CD4-positive, alpha-beta T cell treated with Interferon gamma for 1 hour (primary cell): ENCODE measurements at places on chromosomes 1 and 21.

GRCh38 chr1:94413311-94413710, 4.9 kb upstream of the ABCD3 start:
- DNase-seq = no peak

- DNase-seq = no peak
Measured at GRCh38 chr1:167839009-167839408, 74.9 kb downstream of the ADCY10 start.

GRCh38 chr1:76510672-76511557, 356.4 kb upstream of the ST6GALNAC5 start:
- DNase-seq = no peak

- peak; percentile 62 for DNase-seq
Measured at GRCh38 chr1:58618303-58618702, 41.3 kb upstream of the TACSTD2 start.

- DNase-seq = no peak
Measured at GRCh38 chr1:159436469-159436868, 3.1 kb upstream of the OR10J1 start.

DNA sequence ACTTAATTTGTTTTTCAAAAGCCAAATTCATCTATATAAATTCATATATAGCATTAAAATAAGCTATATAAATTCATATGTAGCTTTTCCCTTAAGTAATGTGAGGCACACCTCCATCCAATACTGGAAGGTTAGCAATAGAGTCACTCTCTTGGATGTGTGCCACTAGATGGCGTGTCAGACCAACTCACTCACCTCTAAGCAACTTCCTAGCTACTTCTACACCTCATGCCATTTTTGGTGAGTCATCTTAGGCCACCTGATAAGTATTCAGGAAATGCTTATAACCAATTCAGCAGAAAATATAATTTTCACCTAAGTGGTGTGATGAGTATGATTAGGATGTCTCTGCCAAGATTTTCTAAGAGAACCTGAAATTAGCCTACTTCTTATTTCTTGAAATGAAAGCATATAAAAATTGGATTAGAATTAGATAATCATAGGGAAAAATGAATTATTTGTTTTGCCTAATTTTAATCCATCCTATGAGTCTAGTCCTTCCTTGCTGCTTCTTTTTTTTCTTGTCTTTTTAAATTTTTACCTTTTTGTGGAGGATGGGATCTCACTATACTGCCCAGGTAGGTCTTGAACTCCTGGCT, 34.4 kb upstream of the TADA1 start:
- peak; percentile 73 for DNase-seq

DNA sequence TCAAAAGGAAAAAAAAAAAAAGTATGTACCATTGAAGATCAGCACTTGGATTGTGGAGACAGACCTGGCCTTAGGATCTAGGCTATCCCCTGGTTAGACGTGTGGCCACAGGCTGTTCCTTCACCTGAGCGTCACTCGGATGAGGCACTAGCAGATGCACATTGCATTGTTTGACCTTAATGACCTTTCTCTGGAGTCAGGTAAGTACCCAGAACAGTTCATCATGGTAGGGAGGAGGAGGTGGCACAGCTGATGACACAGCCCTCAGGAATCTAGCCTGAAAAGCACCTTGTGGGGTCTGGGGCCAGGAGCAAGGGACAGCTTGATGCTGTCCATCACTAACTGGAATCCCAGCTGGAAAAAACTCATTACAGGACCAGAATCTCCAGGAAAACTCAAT, 21.2 kb downstream of the NECAP2 start:
- no peak for DNase-seq

DNA sequence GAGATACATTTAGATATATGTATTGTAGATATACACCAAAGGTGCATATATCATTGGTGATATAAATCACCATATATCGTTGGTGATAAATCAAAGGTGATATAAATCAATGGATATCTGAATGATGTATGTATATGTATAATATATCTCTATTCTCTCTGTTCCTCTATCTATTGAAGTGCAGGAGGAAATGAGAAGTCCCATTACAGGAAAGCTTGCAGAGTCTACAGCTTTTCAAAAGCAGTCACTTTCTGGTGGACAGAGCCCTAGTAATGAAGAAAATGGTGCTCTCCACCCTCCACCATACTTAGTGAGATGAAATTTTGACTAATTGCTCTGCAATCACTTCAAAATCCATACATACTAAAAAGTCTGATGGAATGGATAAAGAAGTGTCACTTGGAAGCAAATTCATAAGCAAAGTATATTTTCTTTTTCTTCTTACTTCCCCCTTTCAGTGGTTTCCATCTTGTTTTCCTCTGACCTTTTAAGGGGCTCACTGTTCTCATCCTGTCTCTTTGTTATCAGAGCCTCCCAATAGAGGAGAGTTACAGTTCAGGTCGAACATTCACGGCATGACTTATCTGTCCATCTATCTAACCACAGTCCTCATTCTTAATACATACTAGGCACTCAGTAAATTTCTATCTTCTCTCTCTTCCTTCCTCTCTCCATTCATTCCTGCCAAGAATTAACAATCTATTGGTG, 227.2 kb downstream of the KCNJ6 start:
- no peak for DNase-seq

DNA sequence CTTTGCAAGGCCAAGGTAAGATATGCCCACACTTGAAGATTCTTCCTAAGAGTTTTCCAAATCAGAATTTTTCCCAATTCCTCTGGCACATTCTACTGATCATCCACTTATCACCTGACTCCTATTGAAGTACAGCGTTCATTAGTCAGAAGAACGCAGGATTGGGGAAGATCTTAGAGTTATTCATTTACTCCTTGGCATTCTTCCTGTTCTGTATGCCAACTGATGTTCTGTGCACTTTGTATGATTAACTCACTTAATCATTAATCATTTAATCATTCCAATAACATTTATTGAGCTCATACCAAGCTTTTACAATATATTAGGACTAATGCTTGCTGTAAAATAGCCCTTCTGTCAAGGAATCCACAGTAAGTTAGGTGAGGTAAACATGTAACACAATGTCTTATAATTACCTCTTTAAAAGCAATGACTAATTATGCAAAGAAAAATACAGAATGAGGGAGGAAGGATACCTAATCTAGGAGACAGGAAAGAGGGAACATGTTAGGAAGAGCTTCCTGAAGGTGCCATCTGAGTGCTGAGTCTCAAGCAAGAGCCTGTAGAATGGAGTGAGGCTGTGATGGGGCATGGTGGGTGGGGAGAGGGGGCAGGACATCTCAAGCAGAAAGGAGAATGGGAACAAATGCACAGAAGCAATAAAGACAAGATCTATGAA, 71.1 kb upstream of the DPT start:
- DNase-seq = no peak

DNA sequence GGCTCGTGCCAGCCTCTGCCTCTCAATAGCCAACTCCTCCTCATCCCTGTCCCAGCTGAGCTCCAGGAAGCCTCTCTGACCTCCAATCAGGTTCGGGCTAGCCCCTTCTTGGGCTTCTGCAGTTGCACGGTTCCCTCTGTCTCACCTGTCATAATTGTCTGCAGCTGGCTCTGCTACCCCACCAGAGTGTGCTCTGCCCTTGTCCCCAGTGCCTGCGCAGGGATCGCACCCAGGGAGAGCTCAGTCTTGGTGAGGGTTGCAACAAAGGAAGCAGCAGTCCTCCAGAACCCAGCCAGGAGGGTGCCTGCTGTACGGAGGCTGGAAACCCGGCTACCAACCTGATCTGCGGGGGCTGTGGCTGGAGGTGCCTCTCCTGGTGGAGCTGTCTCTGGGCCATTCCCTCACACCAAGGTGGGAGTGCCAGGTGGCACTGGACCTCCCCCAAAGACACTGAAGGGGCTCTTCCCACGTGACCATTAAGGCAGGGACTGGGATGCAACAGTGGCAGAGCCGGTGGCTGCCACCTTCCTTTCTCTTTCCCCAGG, 63.5 kb upstream of the DMRTB1 start:
- DNase-seq = no peak

- no peak for DNase-seq
Measured at GRCh38 chr1:219797683-219798082, 130.7 kb downstream of the SLC30A10 start.

GRCh38 chr21:46194374-46195334, 10.4 kb upstream of the SPATC1L start:
- DNase-seq = no peak

DNA sequence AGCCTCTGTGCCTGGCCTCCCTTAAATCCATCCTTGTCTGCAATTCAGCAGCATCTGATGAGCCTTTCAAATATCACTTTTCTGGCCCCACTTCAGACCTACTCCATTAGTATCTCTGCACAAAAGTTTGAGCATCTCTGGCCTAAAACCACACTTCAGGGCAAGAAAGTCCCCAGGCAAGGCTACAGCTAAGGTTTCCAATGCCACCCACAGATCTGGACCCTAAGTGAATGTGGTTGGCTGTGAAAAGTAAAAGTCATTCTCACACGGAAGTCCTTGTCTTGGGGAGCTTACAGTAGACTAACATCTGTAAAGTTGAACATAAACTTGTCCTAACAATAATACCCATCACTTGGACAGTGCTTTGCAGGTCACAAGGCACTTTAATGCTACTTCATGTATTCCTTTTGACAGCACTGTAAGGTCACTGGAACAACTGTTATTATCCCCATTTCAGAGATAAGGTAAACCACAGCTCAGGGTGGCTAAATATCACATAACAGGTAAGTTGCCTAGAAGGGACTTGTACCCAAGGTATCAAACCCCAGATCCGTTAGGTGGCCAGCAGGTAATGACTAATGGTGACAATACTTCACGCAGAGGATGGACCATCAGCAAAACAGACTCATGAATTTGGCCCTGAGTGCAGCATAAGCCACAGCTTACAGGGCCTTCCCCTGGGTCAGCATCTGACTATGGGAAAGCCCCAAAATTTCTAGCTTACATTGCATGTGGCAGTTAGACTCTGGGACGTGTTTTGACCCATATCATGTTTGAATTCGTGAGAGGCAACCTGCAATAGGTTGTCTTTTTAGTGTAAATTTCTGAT, 356.0 kb downstream of the HHAT start:
- no peak for DNase-seq

- DNase-seq = no peak
Measured at GRCh38 chr1:155379631-155380090, 59.0 kb downstream of the RUSC1 start.

DNA sequence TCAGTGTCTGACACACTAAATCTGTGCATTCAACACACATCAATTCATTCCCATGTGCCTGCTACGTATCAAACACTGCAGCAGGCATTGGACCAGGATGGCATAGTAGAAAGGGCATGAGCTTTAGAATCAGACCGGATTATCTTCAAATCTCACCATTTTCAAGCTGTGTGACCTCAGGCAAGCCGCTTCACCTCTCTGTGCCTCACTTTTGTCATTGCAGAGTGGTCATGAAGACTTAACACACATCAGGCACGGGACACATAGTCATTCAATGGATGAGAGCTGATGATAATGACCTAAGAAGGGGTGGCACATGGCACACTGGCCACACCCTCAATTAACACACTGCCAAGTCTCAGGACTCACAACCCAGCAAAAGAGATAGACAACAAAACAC, 46.8 kb downstream of the KLHDC7A start:
- no peak for DNase-seq

- DNase-seq = no peak
Measured at GRCh38 chr1:172670316-172670715, 11.4 kb downstream of the FASLG start.

DNA sequence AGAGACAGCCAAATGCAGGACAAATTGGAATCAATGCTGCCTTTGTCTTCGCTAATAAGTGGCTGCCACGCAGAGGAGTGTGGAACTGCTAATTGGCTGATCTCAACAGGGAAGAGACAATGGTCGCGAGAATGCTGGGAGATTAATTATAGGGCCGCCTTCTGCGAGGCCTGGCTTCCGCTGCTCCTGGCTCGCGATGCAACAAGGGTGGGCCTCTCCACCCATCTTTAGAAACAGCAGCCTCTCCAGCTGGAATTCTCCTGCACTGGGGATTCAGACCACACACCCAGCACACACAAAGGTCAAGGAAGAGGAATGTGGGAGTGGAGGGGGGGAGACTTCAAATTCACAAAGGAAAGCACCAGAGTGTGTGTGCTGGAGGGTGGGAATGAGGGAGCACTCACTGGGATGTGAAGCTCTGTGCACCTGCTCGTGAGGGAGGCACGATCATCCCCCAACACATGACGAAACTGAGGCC, 200.7 kb upstream of the GRIK3 start:
- no peak for DNase-seq

DNA sequence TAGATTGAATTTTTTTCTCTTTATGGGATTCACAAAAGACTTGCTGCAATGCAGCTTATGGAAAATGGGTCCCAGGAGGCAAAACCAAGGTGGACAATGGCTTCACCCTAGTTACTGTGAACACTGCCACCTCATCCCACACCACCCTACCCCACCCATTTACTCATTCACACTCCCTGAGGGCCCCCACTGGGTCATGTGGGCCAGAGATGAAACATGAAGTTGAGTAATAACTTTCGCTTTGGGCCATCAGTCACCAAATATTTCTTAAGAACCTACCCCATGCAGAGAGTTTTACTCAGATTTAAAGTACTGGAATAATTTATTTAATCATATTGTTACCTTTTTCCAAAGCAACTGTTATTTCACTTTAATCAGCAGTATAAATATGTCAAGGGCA, 191.8 kb downstream of the TPR start:
- no peak for DNase-seq

DNA sequence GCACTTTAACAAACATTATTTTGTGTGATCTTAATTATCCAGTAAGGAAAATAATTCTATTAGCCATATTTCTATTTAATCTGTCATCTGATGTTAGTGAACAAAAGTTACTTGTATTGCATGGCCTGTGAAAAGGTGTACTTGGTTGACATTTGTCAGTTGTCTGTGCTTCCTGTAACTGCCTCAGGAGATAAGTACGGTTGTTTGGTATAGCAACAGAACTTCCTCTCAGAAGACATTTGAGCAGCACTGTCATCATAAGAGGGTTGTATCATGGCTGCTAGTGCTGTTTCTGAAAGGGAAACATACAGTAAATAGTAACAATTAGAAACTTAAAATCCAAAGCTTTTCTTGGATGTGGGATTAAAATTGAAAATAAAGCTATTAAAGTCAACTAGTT, 3.4 kb downstream of the BLZF1 start:
- no peak for DNase-seq

DNA sequence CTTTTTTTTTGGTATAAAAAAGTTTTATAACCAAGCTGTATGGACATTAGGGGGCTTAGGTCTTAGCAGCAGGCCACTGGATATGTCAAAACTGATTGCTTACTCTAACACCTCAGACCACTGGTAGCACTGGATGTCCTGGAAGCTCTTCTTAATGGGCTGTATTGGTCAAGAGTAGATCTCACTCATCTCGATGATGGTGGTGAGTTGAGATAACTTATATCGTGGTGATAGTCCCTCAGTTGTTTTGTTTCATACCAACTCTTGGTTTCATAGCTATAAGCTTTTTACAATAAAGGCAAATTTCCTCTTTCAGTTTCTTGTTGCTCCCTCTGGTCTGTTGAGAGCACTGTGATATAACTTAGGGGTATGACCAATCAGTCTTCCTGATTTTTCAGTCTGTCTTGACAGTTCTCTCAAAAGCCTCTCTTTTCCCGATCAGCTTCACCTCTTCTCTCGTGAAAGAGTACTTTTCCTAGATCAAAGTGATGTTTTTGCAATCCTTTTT, 9.7 kb upstream of the AGO1 start:
- DNase-seq = no peak
